ENCODE measurements at places on chromosomes 5 and 9. TPM values are rescaled to one million over a fixed set of nuclear protein-coding genes. Genes with fewer than 3 reads are reported as not detected.

The TMEM174 gene
- not detected for polyA plus RNA-seq

The FBP2 gene
- polyA plus RNA-seq: not detected

The OBP2B gene
- not detected for polyA plus RNA-seq

The IL5 gene
- polyA plus RNA-seq: not detected

The LCN2 gene
- not detected for polyA plus RNA-seq

The GABRB2 gene
- 199 TPM for polyA plus RNA-seq

The CEP72 gene
- polyA plus RNA-seq: 1.7 TPM

The C5orf58 gene
- polyA plus RNA-seq: not detected

The HTR4 gene
- not detected for polyA plus RNA-seq

Measured in Purkinje cell (primary cell).